ENCODE measurements at places on chromosomes 13 and 19.

- no peak for DNase-seq
These were observed 16.5 kb downstream of the DGKH start for GRCh38 chr13:42064966-42065365.

DNA sequence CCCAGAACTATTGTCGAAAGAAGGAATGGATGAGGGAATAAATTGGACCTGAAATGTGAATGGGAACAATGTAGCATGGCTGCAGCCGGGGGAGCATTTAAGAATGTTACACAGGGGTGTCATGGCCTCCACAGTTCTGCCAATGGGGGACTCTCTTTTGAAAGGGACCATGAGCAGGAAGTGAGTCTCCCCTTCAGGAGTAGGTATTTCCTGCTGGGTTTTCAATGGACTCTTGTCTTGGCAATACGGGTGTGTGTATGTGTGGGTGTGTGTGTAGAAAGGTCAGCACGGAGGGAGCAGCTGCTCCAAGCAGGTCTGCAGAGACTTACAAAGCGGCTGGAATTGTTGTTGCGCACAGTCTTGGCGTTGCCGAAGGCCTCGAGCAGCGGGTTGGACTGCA is 24.4 kb downstream of the MYO1F start:
- DNase-seq, result peak; percentile 68

- no peak for DNase-seq
These were observed 57.9 kb downstream of the ELF1 start for GRCh38 chr13:40961214-40961613.

GRCh38 chr13:112532837-112533745 is 54.9 kb downstream of the TUBGCP3 start:
- DNase-seq, result no peak

DNA sequence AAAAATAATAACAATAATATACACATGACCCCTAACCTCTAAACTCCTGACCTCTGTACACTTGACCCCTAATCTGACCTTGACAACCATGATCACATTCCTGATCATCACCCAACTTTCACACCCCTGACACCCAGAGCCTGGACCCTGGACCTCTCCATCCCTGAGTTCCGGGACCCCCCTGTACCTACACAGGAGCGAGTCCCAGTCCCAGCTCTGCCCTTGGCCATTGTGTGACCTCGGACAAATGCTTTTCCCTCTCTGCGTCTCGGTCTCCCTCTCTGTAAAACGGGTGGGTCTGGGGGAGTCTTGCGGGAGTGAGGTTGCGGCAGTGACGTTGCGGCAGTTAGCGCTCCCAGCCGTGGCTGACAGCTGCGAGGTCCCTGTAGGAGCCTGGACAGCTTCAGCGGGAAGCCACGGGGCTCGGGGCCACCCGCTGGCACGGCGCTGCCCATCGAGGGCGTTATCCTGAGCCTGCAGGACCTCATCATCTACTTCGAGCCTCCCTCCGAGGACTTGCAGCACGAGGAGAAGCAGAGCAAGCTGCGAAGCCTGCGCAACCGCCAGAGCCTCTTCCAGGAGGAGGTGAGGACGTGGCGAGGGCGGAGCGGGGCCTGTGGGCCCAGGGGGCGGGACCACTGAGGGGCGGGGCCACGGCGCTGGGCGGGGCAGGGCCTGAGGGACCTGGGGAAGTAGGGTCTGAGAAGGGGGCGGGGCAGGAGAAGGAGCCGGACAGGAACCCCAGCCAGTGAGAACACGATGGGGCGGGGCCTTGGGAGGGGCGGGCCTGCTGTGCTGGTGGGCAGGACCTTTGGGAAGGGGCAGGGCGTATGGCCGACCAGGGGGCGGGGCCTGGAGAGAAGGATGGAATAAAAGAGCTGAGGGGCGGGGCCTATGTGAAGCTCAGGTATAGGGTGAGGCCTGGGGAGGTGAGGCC is 19.2 kb downstream of the RYR1 start:
- peak; percentile 24 for DNase-seq

DNA sequence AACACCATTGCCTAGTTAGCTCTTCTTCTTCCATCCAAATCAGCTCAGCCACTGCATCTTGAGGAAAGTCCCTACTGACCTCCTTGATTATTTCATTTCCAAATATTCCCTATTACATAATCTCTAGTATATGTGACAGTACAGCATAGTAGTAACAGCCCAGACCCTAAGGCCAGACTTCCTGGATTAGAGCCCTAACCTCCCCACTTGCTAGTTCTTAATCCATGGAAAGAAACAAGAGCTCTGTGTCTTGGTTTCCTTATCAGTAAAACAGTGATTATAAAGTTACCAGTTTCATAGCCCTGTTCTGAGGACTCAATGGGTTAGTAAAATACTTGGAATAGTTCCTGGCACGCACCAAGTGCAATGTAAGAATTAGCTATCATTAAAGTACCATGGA is 153.0 kb downstream of the RAP2A start:
- DNase-seq, result no peak

Measured in ELR (cell line).